T-cell (primary cell): ENCODE measurements at places on chromosomes 16 and 17.
A peak's percentile ranks its signal among the peaks of the same experiment; 100 is the strongest.

DNA sequence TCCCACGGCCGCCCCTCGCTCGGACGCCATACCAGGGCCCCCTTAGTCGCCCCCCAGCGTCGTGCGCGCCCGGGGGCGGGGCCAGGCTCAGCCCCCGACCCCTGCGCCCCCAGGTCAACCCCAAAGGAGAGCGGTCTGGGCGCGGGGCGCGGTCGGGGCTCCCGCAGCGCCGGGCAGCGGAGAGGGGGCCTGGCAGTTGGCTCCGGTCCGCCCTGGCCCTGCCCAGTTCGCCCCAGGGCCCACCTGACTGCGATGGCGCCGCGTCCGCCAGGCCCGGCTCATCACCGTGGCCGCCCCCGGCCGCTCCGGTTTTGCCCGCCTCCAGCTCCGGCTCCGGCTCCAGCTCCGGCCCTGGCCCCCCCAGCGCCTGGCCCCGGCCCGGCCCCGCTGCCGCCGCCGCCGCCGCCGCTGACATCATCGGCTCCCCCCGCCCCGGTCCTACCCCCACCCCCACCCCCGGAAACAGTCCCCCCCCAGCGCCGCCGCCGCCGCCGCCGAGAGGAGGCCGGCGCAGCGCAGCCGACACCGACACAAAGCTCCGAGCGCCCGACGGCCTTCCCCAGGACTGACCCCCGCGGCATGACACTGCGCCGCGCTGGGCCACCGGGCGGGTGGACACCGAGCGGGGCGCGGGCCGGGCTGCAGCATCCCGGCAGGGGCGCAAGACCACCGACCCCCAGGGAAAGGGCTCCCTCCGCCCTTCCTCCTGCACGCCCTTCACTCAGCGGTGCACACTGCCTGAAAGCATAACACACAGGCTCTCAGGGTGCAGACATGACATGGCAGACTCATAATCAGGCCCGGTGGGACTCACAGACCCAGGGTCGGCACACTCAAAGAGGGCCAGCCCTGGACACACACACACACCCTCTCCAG is at the start of gene ZBTB4:
Gene ZBTB4, minus strand, starts transcription at position 419 of the 876 bp plus-strand sequence. CDS start 12,830 bp downstream, outside the sequence.
- peak; percentile 71 for DNase-seq

DNA sequence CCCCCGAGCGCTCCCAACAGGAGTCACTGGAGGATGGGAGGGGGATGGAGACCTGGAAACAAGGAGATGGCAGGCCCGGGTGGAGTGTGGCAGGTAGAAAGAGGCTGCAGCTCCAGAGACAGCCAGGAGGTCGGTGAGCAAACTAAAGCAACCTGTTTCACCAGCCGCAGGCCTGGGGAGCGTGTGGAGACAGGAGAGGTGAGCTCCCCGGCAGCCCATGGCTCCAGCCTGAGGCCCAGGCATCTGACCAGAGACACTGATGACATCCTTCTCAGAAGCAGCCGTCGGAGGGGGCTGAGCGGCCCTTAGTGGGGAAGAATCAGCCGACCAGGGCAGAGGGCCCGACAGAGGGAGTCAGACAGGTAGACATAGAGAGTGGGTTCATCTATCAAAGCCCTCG is 165.1 kb downstream of the ZNF423 start:
- DNase-seq, result no peak

DNA sequence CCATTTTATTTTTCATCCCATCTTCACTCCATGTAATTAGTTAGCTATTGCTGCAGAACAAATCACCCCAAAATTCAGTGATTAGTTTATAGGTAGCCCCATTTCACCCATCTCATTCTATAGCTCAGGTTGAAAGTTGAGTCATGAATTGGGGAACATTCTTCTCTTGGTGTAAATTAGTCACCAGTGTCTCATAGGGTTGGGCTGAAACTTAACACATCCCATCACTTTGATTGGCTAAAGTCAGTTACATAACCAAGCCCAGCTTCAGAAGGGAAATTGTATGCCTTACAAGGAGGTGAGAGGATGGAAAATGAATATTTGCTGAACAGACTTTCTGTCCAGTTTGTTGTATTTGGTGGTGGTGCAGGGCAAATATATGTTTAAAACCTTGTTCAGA is 477.5 kb downstream of the WWOX start:
- DNase-seq, result no peak

DNA sequence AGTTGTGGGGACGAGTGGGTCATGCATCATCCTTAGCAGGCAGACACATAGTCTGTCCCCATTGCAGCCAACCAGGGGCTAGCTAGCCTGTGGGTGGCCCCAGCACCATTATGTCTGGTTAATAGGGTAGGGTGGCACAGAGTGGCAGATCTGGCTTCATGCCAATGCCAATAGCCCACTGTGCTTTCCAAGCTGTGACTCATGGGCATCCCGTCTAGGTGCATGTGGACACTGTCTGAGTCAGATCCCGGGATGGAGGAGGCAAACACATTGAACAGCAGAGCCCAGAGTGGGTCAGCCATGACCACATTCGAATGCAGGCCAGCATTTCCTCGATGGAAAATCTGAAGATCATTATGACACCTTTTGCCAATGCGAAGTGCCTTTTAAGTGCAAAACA is 2.5 kb downstream of the HS3ST2 start:
- no peak for DNase-seq

DNA sequence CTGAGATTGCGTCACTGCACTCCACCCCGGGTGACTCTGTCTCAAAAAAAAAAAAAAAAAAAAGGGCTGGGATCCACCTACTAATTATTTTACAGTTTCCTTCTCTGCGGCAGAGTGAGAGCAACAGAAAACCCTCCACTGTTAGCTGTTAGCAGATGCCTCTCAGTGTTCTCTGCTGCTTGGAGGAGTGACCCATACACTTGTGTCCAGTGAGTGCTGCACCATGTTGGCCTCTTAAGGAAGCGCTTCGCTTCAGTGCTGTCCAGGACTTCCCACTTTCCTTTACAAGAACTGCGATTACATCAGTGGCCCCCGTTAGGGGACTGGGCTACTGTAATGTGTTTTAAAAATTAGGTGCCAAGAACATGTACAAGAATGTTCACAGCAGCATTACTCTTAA is 18.4 kb upstream of the CLEC18B start:
- no peak for DNase-seq

DNA sequence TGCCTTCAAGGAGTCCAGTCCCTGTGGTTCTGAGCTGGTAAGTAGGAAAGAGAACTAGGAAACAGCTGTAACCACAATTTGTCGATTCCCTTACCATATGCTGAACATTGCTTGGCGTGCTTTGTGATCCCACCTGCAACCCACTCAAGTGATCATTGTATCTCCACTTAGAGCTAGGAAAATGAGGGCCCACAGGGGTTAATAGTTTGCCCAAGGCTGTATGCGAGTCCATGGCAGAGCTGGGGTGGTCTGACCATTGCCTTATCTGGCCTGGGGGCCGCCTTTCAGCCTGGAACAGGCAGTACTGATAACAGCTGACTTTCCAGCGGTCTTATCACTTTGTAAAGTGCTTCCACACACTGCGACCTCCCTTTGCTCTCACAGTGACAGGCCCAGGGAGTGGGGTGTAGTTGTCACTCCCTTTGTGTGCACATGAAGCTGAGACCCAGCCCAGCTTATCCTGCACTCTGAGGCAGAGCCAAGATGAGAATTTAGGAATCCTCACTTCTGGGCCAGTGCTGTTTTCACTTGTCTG is 9.8 kb downstream of the MYL4 start:
- no peak for DNase-seq

GRCh38 chr17:7922845-7923628 is 6.6 kb downstream of the KCNAB3 start:
- peak; percentile 74 for DNase-seq

GRCh38 chr17:39812466-39812865 is 51.6 kb downstream of the IKZF3 start:
- no peak for DNase-seq

DNA sequence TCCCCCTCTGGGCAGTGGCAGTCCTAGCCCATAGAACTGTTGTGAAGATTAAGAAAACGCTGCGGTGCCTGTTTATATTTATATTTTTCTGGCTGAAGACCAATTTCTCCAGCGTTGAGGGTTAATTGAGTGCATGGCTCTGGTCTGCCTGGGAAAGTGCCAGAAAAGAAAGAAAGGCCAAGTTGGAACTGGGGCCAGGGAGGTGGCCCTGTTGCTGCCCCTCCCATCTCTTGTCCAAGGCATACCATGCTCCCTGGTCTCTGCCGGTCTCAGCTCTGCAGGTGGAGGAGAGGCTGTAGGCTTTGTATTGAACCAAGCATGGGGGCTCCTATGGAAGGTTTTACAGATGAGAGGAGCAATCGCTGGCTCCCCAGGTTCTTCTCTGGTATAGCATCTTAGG is 124.7 kb downstream of the MGAT5B start:
- no peak for DNase-seq

DNA sequence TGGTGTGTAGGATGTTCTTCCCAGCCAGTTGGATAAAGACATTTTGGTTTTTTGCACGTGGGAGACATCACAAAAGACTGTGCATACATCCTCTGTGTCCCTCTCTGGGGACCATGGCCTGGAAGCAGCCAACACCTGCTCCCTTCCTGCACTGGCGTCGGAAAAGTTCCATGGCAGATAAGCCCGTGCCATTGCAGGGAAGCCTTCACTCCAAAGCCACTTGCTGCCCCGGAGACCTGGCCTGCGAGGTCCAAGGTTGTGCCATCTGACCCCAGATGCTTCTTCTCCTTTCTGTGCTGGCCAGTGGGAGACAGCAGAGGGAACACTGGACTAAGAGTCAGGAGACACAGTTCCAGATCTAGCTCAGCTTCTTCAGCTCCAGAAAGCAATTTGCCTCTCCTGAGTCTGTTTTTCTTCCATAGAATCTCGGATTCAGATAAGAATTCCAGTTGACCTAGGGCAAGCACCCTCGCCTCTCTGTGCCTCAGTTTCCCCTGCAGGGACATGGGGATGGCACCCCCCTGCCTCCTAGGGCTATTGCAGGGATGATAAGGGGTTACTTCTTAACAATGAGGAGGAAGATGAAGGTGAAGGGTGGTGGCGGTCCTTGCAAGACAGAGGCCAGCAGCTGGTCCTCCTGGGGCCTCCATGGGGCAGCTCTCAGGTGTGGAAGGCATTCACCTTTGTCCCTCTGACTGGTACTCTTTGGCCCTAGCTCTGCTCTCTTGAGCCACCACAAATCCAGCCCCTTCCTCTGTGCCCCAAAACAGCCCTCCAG is 134.2 kb downstream of the CMIP start:
- no peak for DNase-seq

DNA sequence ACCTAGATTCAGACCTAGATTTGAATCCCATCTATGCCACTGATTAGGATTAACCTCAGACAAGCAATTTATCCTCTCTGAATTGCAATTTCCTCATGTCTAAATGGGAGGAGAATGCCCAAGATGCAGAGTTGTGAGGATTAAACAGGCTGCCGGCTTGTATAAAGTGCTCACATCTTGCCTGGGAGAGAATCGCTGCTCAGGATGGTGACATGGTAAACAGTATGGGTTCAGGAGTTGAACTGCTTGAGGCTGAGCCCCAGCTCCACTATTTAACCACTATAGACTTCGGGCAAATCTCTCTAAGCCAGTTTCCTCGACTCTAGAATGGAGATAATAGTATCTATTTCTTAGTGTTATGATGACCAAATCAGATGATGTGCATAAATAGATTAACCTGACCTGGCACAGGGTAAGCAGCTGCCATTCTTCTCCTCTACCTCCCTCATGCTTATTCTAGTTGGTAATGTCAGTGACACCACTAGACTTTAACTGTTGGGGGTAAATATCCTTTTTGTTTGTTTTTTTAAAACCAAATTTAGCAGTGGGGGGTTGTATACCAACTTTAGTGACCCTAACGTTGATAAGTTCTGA is 732 bp upstream of the RPL27 start:
- DNase-seq, result no peak
